Stimulated activated CD8-positive, alpha-beta memory T cell treated with anti-CD3 and anti-CD28 coated beads, Interleukin-12 subunit alpha, Interleukin-12 subunit beta, amount 100 ng/mL, for 1 hour (primary cell): ENCODE measurements at places on chromosomes 2 and 18.

DNA sequence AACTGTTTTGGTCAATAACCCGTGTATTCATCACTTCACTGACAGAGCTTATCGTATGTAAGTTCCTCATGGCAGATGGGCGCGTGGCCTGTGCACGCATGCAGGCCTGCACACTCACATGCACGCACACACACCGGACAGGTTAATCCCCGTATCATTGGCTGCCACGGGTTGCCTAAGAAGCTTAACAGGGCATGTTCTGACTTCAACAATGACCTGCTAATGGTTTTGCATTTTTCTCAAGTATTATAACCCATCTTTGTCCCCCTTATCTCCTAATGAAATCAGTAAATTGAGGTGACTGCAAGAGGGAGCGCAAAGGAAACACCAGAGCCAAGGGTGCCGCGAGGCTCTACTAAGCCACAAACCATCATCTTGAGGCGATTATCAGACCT lies 399.0 kb upstream of the ID2 start:
- no peak for DNase-seq

DNA sequence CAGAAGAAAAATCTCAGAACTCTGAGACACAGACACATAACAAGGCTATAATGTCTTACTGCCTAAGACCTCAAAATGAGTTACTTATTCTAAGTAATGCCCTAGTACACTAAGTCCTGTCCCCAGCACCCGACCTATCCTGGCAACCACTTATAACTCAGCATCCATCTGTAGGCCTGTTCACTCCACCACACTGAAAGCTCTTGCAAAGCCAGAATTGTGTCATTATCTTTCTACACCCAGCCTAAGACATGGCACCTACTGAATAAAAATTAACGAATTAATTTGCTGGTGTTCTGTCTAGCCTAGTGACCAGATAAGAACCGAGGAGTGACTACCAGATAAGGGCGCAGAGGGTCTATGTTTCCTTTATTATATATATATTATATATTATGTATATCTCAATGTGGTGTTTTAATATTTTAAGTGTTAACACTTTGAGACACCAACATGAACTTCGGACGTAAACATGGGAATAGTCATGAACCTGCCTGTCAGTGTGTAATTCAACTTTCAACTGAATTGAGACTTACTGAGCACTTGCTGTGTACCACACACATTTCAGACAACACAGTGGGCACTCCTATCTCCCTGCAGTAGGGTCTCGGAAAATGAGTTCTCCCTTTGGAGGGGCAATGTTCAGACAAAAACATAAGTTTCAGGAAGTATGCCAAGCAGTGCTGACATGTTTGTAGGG lies 27.7 kb downstream of the TMEM131 start:
- no peak for DNase-seq

GRCh38 chr2:165632594-165632993 lies 161.5 kb downstream of the GALNT3 start:
- no peak for DNase-seq

- no peak for DNase-seq
Observed at GRCh38 chr2:138819964-138820363, 39.8 kb upstream of the NXPH2 start.

DNA sequence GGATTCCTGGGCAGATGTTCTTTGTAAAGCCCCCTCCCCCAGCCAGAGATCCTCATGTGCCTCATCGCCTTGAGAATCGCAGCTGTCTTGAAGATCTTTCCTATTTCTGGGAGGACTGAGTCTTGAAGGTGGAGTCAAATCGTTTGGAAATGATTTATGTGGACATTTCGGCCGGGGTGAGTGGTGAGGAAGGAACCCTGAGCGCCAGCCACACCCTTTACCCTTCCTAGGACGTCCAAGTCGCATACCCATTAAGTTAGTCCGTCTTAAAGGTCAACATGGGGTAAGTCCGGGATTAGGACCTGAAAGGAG lies 84.9 kb upstream of the ZCCHC2 start:
- no peak for DNase-seq

DNA sequence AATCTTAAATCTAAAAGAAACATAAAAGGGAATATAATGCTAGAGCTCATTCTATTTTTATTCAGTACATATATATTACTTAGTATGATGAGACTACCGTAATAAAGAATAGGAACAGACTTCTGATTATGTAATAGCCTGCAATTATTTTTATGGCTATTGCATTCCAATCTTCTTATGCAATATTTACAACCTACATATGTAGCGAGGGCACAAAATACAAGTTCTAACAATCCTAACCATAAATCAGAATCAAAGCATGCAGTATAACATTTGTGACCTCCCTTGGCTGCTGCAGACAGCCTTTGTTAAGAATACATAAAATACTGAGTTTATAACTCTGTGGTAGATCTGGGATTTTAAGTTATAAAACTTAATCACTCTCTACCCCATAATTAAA lies 177.6 kb downstream of the BABAM2 start:
- DNase-seq, result no peak

GRCh38 chr18:49399003-49399402 lies 61.4 kb downstream of the DYM start:
- DNase-seq, result no peak

DNA sequence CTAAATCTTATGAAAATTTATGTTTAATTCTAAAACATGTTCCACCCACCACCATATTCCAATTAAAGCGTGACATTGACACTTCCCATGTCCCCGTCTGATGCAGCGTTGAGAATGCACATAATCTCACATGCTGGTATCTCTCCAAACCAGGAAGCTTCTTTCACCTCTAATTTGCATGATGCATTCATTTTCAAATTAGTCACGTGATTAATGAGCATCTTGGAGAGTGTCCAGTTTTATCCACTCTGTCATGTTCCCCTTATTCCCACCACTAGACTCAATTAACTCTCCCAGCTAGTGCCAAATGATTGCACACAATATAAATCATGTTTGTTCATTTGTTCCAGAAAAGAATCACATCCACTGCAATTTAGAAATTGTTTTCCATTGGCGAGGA lies 105.8 kb downstream of the RIT2 start:
- no peak for DNase-seq

DNA sequence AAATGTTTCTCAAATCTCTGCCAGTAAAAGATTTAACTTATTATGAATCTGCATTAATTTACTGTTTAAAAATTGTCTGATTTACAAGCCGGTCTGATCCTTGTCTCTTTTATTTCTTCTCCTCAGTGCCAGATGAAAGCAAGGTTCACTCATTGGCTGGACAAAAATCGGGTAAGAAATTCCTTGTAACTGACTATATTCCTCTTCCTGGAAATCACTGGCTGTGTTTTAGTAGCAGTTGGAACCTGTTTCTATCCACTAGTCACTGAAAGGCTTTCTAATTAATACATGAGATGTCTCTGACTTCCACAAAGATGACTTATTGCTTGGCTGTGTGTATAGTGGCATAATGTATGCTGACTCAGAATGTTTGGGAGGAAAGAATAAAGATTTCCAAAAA lies 436.6 kb upstream of the NRP2 start:
- DNase-seq, result no peak

DNA sequence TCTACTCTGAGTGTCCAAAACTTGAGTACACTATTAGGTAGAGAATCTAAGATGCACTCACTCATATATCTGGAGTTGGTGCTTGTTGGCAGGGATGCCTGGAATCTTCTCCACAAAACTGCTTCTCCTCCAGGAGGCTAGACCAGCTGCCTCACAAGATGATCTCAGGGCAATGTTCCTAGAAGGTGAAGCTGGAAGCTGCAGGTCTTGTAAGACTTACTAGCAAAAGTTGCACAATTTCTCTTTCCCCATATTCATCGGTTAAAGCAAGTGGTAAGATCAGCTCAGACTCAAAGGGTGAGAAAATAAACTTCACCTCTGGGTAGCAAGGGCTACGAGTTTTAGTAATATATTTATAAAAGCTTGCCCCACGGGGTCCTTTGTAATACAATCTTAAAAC lies 454.4 kb upstream of the ACVR2A start:
- no peak for DNase-seq

DNA sequence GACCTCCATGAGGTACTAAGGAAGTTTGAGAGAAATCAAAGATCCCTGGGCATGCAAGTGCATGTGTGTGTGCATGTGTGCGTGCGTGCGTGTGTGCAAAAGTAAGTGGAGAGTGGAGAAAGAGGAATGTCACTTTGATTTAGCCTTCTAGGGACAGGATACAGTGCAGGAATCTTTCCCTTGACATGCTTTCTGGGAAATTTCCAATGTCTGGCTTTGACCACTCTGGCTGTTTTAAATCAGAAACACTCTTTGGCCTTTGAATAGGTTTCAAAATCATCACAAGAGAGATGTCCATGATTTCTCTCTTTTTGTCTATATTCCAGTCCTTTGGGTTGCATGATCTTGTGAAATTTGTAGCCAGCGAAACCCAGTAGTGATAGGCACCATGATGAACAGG lies 162.0 kb downstream of the ALK start:
- DNase-seq, result no peak

GRCh38 chr2:68284896-68285295 lies 32.6 kb upstream of the PPP3R1 start:
- DNase-seq, result no peak

DNA sequence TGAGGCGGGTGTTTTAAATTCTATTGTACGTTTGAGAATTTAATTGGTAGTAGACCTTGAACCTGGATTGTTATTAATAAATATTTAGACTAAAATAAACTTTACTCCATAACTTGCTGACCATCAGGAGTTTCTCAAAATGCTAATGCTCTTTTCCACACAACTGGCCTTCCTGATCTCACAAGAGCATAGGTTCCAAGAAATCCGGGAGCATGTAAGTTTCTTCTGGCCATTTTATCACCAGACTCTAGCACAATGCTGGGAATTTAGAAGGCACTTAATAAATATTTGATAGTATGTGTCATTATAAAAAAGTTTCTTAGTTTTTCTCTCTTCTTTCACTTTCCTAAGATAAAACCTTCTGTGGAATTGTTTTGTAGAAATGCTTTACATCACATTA lies 2047.1 kb downstream of the SUCLG1 start:
- DNase-seq, result no peak

DNA sequence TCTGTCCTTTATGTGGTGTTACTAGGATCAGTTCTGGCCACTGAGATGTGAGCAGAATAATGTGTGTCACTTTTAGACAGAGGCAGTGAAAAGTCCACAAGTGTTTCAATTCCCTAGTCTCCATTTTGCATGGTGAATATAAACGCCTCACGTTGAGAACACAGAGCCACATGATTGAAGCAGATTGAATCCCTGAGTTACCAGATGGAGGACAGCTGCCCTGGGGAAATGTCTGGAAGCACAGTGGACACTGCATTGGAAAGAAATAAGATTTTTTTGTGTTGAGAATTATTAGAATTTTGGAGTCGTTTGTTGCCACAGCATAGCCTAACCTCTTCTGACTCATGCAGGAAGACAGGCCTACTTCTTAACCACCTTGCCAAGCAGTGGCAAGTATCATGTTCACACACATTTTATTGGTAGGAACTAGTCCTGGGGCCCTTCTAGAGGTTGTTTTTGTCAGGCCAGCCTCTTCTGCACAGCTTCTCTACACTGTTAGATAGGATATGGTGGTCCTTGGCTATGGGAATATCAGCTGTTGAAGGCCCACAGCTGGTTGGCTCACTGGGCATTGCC lies 188.6 kb downstream of the TMEM182 start:
- no peak for DNase-seq

- no peak for DNase-seq
Observed at GRCh38 chr2:75146606-75147332, 52.6 kb downstream of the TACR1 start.

DNA sequence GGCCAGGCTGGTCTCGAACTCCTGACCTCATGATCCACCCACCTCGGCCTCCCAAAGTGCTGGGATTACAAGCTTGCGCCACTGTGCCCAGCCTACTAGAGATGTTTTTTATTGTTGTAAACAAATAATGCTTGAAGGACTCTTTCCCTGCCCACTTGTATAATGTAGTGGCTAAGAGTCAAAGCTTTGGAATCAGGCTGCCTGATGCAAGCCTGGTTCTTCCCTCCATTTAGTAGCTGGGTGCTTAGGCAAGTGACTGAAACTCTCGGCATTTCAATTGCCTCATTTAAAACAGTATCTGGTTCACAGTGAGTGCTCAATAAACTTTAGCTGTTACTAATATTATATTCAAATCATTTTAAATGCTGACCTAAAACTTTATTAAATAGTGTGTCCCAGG lies 264.0 kb upstream of the FBXO11 start:
- no peak for DNase-seq

DNA sequence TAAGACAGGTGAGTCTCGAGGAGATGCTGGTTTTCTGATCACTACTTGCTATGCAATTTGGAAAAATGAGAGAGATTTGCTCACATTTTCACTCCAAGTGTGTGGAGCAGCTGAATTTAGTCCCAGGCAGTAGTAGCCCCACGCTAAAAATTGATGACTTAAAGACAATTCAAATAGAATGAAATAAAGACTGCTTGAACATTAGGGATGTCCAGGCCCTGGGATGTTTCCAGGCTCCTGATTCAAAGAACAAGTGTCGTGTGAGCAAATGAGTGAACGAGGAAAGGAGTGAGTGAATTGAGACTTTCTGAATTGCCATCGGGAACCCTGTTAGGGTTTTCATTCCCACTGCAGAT lies 37.3 kb upstream of the MRPL19 start:
- no peak for DNase-seq

GRCh38 chr2:195642679-195643068 lies 14.4 kb upstream of the SLC39A10 start:
- no peak for DNase-seq

GRCh38 chr2:105796131-105796638 lies 51.5 kb downstream of the NCK2 start:
- no peak for DNase-seq

DNA sequence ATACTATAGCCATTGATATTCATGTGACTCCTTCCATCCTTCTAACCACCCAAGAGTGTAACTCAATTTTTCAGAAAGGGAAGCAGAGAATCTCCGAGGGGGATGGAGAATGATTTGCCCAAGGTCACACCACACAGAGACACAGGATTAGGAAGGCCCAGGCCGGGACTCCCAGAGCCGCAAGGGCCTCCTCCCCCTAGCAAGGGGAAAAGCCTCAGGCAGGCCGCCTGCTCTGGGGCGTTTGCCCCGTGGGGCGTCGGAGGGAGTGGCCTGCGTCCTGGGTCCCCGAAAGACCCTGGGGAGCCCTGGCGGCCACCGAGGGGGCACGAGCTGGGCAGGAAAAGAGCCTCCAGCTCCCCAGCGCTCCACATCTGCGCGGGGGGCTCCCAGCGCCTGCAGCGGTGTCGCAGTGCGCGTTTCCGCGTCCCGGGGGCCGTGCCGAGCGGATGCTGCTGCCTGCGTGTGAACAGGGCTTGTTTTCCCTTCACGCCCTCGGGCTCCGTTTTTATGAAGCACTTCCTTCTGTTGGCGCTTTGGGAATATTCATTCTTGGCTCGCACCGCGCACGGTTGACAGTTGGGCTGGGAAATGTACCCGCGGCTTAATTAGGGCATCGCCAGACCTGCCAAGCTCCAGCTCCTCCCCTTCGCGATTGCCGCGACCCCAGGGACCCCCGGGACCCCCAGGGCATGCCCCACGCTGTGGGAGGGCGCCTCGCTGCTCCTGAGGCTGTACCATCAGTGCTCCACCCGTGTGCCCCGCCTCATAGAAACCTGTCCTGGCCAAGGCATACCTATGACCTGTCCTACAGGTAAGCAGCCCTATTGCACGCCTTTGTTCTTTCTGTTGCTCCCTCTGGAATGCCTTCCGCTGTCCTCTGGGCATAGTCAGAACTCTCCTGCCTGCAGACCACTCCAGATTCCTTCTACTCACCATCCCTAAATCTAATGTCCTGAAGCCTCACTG lies 158.9 kb upstream of the GLI2 start:
- no peak for DNase-seq
